ENCODE measurements at places on chromosomes 7 and 10. TPM values are rescaled to one million over a fixed set of nuclear protein-coding genes. Genes with fewer than 3 reads are reported as not detected.

DNA sequence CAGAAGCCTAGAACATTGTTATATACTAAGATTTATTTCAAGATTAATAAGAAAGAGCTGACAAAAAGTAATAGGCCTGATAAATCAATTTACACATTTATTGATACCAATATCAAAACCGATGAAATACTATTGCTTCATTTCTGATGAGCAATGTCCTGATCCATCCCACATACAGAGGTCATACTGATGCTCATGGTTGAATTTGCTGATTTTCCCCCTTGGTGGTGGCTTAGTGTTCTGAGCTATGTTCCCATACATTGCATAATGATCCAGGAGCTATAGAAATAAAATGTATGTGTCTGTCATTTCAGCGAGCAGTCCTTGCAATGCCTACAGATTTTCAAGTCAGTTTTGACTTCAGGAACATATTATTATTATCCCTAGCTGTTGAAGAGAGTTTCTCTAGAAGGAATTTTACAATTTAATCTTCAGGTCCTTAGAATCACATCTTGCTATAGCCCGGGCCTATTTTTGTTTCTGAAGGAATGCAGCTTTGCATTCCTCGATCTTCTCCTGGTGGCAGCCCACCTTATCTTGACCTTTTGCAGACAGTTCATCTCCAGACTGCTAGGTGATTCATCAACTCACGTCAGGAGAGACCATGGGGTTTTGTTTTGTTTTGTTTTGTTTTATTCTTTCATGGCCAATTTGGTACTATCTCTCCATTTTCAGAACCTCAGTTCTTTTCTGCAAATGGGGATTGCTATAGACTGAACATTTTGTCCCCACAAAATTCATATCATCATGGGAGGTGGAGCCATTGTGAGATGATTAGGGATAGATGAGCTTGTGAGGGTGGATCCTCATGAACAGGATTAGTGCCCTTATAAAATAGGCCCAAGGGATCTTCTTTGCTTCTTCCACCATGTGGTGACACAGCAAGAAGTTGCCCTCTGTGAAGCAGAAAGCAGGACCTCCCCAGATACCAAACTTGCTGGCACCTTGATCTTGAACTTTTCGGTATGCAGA is 465.6 kb upstream of the IGFBP3 start:
- no peak overlapping the region for H3K27ac ChIP-seq
- H3K4me3 ChIP-seq: no peak overlapping the region
- DNase-seq: no peak
- H3K36me3 ChIP-seq: no peaks in the 10 kb centered on the region

GRCh38 chr7:70032649-70033048 is 434.4 kb downstream of the AUTS2 start:
- H3K27me3 ChIP-seq: no peaks in the 10 kb centered on the region
- H3K4me1 ChIP-seq: peaks cover 46% of the 10 kb centered on the region
- no peak overlapping the region for H3K27ac ChIP-seq
- DNase-seq: no peak

- no peak overlapping the region for H3K4me3 ChIP-seq
- no peaks in the 10 kb centered on the region for H3K27me3 ChIP-seq
- H3K27ac ChIP-seq: no peak overlapping the region
- DNase-seq: no peak
- no peaks in the 10 kb centered on the region for H3K36me3 ChIP-seq
These were observed 8.1 kb downstream of the TMEM120A start for GRCh38 chr7:75986147-75986781.

- no peak overlapping the region for H3K4me3 ChIP-seq
- peaks cover 7% of the 10 kb centered on the region for H3K27me3 ChIP-seq
- H3K36me3 ChIP-seq: no peaks in the 10 kb centered on the region
- H3K27ac ChIP-seq: no peak overlapping the region
These were observed 146.6 kb downstream of the SH3PXD2A start for GRCh38 chr10:103708627-103709288.

- peaks cover 52% of the 10 kb centered on the region for H3K27me3 ChIP-seq
- H3K36me3 ChIP-seq: no peaks in the 10 kb centered on the region
- peaks cover 13% of the 10 kb centered on the region for H3K4me1 ChIP-seq
- peak overlapping the region; percentile 76 for H3K4me3 ChIP-seq
- no peak overlapping the region for H3K27ac ChIP-seq
- peak; percentile 3 for DNase-seq
These were observed 515 bp downstream of the BEND7 start for GRCh38 chr10:13528123-13528874.

The IRF5 gene
- polyA plus RNA-seq: 54.4 TPM

The STEAP4 gene
- not detected for polyA plus RNA-seq

Data from naive B cell (primary cell).